Stimulated activated CD4-positive, alpha-beta T cell treated with anti-CD3 and anti-CD28 coated beads, Interleukin-15, amount 100 ng/mL, for 48 hours (primary cell): ENCODE measurements at places on chromosomes 12 and 14.

- no peak for DNase-seq
Measured at GRCh38 chr12:122350141-122350848, 72.2 kb downstream of the CLIP1 start.

DNA sequence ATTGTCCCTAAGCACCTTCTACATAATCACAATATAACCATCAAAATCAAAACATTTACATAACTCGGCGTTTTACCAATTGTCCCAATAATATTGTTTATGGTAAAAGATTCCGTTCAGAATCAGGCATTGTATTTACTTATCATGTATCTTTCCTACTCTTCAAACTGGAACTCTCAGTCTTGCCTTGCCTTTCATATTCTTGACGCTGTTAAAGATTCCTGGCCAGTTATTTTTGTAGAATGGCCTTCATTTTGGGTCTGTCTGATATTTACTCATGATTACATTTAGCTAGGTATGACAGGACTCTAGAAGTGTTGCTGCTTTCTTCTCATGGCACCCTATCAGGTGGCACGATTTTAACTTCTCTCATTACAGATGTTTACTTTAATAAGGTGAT lies 850 bp upstream of the HEATR5A start:
- DNase-seq = no peak

- DNase-seq = no peak
Measured at GRCh38 chr12:120737557-120738251, 12.1 kb downstream of the ACADS start.

DNA sequence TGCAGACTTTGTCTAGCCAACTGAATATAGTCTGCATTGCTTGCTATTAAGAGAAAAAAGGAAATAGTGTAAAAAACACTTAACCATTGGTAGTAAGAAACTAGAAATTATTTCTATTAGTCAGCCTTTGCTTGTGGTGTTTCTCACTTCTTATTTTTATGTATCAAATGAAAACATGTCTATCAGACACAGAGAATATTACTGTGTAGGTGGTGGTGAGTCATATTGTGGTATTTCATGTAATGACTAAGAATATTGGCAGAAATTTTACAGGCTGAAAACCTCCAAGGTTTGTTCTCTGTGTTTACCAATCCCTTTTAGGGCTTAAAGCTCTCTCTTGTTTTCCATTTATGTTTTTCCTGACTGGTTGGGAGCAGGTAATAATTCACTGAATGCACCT lies 87.2 kb downstream of the DAAM1 start:
- no peak for DNase-seq

DNA sequence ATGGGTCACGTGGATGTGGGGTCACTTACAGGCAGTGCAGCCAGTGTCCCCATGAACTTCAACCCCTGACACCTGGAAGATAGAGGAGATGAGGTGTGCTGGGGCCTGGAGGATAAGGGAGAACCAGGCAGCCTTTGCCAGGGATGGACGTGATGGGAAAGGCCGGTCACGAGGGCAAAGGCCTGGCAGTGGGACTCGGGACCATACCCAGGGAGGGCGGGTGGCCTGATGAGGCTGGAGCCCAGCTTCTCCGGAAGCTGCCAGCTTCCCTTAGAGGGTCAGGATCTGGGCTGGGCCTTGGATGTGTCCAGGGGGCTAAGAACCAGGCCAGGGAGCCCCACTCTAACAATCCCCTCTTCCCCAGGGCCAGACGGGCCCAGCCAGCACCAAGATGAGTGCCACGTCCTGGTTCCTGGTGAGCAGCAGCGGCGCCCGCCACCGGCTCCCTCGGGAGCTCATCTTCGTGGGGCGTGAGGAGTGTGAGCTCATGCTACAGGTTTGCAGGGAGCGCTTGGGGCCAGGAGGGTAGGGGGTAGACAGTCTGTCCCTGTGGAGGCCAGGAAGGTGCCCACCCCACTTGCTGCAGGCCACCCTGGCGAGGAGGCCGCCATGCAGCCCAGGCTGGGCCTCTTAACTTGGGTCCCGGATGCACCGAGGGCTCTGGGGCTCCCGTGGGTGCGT lies 3.1 kb downstream of the CEP170B start:
- DNase-seq = no peak

DNA sequence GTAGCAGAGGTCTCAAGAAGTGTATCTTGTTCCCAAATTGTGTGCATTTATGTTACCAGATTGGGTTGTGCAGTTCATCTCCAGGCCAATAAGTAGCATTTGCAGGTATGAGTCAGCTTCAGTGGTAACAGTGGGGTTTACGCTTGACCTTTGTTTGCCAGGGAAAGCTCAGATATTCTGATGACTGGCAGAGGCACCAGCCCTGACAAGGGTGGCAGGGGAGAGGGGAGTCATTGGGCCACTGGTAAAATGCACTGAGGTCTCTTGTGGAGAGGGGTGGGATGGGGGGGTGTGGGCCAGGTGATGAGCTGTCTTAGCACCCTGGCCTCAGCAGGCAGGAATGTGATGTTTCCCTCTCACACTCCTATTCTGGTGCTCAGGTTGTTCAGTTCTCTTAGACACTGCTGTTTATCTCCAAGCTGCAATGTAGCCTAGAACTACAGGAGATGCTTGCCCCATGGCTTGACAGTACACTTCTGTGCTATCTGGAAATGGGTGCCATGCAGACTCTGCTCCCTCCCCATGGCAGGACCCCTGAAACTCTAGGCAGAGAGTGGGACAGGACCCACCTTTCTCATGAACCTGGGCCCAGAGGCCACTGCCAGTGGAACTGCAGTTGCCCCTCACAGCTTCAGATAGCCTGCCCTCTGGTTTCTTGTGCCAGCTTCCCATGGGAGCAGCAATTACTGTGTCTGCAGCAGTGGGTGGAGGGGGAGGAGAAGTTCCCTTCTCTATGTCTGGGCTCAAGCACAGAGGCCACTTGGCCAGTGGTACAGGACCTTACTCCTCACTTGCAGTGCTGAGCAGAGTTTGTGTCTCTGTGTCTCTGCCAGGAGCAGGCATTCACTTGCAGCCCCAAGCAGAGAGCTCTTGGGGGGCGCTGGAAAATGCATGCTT lies 31.9 kb downstream of the USP15 start:
- DNase-seq = no peak

GRCh38 chr14:54706769-54707168 lies 139.8 kb downstream of the SAMD4A start:
- no peak for DNase-seq

DNA sequence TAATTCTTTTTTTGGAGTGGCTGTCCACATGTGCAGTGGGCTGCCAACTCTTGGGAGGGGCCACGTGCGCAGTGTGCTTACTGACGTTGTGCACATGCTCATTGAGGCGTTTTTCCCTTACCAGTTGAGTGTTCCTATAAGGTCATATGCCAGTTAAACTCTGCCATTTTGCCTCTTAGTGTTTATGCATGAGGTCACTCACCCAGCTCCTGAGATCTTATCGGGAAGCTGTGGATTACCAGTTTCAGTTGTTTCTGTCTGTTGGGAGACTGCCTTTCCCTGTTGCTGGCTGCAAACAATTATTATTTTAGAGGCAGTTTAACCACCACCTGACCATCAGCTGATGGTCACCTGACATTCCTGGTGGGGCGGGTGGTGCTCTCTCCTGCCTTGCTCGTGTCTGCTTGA lies 16.1 kb upstream of the KIF21A start:
- DNase-seq = no peak

GRCh38 chr14:91910196-91910595 lies 37.3 kb downstream of the FBLN5 start:
- no peak for DNase-seq

DNA sequence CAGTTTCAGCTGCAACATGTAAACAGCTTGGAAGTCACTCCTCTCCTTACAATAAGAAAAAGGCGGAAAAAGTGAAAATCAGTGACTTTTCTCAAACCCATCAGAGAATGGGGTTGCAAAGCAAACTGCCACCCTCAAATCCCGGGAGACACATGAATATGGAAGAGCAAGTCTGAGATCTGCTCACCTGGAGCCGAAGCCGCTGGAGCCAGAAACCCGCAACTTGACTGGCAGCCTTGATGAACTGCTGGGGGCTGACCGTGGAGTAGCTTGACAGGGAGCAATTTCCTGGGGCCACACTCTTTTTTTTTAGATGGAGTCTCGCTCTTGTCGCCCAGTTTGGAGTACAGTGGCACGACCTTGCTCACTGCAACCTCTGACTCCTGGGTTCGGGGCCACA lies 208.2 kb downstream of the KIF26A start:
- no peak for DNase-seq

GRCh38 chr14:74038020-74038859 lies 19.1 kb downstream of the BBOF1 start:
- DNase-seq = no peak

- DNase-seq = no peak
Measured at GRCh38 chr14:98184457-98184856, 1087.5 kb downstream of the BCL11B start.

- DNase-seq = no peak
Measured at GRCh38 chr12:94282675-94283074, 134.3 kb downstream of the PLXNC1 start.

- DNase-seq = no peak
Measured at GRCh38 chr12:110745542-110746284, 3.0 kb upstream of the PPP1CC start.

GRCh38 chr14:52885230-52885629 lies 65.6 kb downstream of the FERMT2 start:
- no peak for DNase-seq

DNA sequence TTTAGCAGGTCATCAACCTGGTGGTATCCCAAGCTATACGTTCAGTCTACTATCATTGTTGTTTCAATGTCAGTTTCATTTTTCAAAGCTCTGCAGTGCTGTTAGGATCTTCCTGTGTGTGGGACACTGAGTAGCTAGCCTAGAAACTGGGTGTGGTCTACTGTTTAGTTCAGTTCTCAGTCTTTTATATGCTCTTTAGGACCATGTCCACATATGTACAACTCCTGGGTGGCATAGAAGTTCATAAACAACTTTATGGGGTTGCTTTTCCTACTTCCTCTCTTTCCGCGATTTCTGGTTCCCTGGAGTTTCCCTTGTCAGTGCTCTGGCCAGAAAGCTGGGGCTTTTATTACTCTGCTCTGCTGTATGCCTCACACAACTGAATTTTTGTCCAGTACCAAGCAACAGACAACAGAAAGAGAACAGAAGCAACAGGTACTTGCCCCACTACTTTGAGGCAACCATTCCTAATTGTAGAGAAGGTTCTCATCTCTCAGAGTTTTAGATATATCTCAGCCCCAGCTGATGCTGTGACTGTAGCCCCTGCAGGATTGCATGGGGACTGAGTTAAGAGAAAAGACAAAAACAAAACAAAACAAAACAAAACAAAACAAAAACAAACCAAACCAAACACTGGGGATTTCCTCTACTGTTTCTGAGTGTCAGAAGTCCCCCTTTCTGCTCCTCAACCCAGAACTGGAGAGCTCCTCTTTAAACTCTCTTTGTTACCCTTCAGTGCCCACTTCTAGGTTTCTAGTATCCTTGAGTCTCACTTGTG lies 30.3 kb downstream of the MIS18BP1 start:
- no peak for DNase-seq

DNA sequence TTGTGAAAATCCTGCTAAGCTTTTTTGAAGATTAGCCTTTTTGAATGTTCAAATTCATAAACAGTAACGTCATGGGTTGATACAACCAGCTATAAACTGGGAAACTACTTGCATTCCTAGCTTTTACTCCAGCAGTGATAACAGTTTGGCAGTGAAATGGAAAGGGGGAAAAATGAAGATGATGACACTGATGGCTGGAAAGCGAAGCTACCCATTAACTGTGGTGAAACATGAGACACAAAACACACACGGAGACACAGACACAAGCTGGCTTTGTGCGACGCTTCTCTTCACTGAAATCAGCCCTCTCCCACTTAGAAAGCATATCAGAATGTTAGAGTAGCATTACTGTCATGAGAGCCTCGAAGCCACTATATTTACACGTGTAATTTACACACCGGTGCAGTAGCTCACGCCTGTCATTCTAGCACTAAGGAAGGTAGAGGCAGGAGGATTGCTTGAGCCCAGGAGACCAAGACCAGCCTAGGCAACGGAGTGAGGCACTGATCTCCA lies 15.7 kb downstream of the VPS37B start:
- DNase-seq = no peak

DNA sequence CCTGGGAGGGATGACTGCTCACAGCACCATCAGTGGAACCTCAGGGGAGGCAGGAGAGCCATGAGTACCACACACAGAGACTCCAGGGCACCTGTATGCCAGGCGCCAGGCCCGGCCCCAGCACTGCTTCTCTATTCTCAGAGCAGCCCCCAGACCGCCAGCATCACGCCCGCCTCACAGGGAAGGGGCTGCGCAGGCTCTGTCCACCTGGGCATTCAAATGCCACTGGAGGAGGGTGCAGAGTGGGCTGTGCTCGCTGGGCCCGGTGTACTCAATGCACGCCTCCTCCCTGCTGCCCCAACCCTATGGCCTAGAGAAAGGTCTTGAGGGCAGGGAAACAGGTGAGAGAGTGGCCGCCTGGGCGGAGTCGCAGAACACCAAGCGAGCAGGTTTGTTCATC lies 43.6 kb downstream of the CCDC85C start:
- DNase-seq = no peak

- no peak for DNase-seq
Measured at GRCh38 chr14:60211153-60211552, 37.9 kb upstream of the PPM1A start.

- DNase-seq = peak; percentile 57
Measured at GRCh38 chr12:108565976-108566375, 3.6 kb downstream of the ISCU start.

GRCh38 chr12:110641521-110641920 lies 27.6 kb downstream of the TCTN1 start:
- DNase-seq = no peak

- no peak for DNase-seq
Measured at GRCh38 chr12:32920506-32921085, 24.0 kb upstream of the PKP2 start.

- DNase-seq = no peak
Measured at GRCh38 chr12:11832093-11832492, 182.6 kb downstream of the ETV6 start.

DNA sequence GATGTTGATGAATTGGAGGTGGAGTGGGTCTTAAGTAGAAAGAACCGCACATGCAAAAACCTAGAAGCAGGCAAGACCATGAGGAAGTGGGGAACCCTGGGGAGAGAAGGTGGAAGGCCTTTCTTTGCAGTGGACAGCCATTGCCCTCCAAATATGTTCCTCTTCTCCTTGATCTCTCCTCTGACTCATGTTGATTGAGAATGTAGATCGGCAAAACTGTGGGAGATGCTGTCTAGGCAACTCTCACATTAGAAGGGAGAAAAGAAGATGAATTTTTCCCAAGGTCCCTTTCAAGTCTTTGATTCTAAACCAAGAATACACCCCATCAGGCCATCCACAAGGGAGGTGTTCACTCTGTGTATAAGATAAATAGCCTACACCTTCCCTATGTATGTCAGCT lies 257.5 kb downstream of the MSRB3 start:
- DNase-seq = no peak

GRCh38 chr14:69324341-69324931 lies 64.5 kb downstream of the GALNT16 start:
- DNase-seq = no peak
